ENCODE measurements at places on chromosomes 11 and 22. TPM values are rescaled to one million over a fixed set of nuclear protein-coding genes. Genes with fewer than 3 reads are reported as not detected.

The ALKBH8 gene
- 4.5 TPM for total RNA-seq

The DTX4 gene
- total RNA-seq, result 38.6 TPM

DNA sequence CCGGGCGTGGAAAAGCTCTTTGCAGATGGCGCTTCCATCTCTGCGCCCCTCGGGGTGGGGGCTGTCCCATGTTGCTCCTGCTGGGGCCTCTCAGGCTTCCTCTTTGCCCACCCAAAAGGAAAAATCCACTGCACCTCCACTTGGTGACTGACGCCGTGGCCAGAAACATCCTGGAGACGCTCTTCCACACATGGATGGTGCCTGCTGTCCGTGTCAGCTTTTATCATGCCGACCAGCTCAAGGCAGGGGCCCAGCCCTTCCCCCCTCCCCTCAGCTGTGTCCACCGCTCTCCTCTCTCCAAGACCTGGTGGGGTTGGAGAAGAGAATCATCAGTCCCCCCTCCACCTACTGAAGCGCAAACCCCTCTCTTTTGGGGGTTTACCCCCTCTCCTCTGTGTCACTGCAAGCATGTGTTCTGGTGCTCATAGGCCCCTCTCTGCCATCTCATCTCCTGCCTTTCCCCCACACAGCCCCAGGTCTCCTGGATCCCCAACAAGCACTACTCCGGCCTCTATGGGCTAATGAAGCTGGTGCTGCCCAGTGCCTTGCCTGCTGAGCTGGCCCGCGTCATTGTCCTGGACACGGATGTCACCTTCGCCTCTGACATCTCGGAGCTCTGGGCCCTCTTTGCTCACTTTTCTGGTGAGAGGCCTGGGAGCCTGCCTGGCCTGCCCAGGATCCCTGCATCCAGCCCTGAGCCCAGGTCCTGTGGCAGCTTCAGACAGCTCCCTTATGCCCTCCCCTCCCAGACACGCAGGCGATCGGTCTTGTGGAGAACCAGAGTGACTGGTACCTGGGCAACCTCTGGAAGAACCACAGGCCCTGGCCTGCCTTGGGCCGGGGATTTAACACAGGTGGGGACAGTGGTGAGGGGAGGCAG, 1.8 kb downstream of the LARGE2 start:
- no peak for DNase-seq

DNA sequence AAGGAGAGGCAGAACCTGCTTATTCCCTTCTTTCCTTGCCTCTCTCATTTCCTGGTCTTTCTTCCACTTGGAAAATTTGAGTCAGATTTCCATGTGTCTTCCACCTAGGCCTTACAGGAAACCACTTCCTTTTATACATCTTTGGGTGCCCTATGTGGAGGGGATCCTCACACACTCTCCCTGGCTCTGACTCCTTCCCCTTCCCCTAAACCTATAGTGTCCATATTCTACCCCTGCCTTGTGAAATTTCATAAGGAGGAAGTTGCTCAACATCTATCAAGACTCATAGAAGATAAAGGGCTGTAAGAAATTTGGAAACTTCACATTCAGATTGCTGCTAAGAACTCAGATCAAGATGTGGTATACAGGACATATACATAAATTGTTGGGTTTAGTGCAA, 20.4 kb downstream of the TUG1 start:
- DNase-seq, result no peak

DNA sequence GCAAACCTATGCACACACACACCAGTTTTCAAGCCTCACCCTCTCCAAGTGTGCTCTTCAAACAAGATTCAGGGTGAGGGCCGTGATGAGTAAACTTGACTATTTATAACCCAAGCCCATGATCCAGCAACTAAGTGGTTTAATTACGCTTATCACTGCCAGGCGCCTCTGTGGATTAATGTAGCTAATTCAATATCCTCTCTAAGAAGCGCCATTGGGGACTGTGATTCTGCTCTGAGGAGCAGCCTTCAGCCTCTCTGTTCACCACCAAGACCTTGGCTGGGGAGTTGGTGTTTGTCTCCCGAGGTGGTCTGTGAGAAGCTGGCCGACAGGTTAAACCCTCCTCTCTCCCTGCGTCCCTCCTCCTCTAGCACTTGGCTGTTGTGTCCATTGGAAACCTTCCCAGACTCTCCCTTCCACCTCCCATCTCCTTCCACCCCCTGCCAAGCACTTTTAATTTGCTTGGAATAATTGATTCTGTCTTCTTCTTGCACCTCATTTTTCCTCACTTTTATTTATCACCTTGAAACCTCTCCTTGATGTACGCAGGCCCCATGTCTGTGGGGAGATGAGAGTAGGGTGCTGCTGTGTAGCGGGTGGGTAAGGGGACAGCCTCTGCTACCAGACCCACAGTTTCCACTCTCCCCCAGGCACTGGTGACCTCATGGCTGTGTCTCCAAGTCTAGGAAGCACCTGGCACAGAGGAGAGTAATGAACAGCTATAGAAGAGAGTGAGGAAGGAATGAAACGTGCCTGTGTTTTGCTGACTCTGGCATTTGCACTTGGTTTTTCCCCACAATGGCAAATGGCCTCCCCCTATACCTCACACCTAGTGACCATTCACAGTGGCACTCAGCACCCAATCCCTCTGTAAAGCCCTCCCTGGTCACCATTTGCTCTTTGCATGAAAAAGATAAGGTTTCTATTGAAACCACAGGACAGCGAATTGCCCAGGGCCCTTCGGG, 236.6 kb downstream of the GRIK4 start:
- DNase-seq, result no peak

Measured in stomach (tissue), 19 donors.